Thoracic aorta (tissue), 2 donors: ENCODE measurements at places on chromosomes 12 and 14. TPM values are rescaled to one million over a fixed set of nuclear protein-coding genes. Genes with fewer than 3 reads are reported as not detected.

DNA sequence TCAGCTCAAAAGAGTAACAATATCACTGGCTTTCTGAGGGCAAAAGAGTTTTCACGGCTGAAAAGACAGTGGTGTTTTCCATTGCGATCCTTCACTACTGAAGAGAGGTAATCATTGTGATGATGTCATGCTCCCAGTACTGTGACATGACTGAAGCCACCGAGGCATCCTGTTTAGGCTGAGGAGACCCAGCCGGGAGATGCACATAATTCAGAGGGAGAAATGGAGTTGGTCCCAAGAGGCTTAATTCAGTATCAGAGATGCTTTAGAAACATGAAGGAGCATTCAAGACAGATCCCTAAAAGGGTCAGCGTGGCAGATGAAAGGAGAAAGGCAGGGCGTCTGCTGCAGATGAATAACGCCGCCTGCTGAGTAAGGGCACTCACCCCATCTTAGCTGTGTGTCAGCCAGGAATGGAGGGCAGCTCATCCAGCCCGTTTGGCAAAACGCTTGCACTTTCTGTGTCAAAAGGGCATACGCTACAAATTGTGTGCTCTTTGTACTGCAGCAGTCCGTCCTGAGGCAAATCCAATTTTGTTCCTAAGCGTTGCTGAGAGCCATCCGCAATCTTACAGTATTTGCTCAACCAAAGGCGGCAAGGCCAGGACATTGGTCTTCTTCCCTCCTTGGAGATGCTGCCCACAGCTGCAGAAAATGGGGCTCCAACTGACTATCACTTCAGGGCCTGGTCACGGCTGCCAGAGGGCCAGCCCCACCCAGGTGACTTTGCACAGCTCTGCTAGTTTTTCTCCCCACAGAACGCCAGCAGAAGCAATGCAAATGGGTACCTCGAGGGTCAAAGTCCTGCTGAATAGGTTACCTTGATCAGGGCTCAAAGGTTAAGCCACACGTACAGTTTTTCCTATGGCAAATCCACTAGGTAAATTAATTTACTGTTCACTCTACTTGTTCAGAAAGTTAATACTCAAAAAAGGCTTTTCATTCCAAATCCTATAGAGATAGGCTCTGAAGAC lies 23.5 kb downstream of the CCDC92 start:
- DNase-seq = no peak

TPCN1 gene
- total RNA-seq = 93.5 TPM

SLC25A47 gene
- not detected for total RNA-seq

DNA sequence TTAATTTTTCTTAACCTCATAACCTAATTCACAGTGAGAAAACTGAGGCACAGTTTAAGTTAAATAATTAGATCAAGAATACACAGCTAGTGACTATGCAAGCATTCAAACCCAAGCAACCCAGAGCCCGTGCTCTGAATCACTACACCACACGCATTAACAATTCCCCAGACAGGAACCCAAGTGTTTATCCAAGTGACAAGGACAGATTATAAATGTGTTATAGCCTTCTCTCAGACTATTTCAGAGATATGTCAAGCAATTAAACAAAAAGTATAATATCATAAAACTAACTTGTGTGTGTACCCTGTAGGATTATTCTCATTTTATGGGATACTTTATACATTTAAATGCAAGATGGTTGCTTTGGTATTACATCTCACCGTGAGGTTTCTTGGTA lies 43.8 kb downstream of the MED13L start:
- no peak for DNase-seq

DNA sequence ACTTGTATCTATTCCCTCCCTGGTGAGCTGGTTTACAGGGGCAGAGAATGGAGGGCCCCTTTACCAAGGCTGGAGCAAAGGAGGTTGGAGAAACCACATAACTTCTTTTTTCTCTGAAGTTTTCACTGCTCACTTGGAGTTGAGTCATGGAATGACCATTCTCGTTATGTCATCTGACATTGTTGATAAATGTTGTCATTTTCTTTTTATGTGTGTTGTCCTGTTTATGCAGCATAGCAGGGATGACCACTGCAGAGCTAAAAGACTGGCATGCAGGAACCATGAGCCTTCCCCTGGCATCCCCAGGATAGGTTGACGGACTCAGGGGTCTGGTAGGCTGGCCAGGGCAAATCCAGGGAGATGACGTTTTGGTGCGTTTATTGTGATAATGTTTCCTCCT lies 256.8 kb upstream of the DDHD1 start:
- no peak for DNase-seq

NUAK1 gene
- 31.4 TPM for total RNA-seq

GRCh38 chr12:64796205-64796845 lies 28.1 kb upstream of the TBC1D30 start:
- no peak for DNase-seq

DNA sequence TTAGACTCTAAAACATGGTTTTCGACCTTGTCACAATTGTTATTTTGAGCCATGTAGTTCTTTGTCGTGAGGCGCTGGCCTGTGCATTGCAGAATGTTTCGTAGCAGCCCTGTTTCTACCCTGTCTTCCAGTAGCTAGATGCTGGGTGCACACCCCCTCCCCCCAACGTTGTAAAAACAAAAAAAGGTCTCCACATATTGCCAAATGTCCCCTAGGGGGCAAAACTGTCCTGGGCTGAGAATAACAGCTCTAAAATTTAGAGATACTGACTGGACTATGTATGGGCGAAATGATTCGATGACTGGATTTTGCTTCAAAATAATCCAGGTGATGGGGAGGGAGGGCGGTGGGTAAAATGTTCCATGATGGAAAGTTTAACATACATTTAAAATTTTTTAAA lies 126.1 kb upstream of the FUT8 start:
- DNase-seq = no peak

- DNase-seq = no peak
Measured at GRCh38 chr12:51025338-51025835, 797 bp downstream of the SLC11A2 start.

- DNase-seq = no peak
Measured at GRCh38 chr12:124425667-124426066, 130.8 kb downstream of the RFLNA start.

ENDOU gene
- total RNA-seq = 0.49 TPM

VDR gene
- 10.3 TPM for total RNA-seq

- no peak for DNase-seq
Measured at GRCh38 chr14:32078858-32079216, 1.7 kb downstream of the ARHGAP5 start.

COPS7A gene
- 69.9 TPM for total RNA-seq

PMCH gene
- total RNA-seq = not detected

GRCh38 chr14:67571275-67571990 lies 28.6 kb downstream of the PIGH start:
- DNase-seq = no peak
